ENCODE measurements at places on chromosomes 7 and 10.

GRCh38 chr7:107007007-107007891 is 37.3 kb upstream of the PRKAR2B start:
- no peak for DNase-seq

DNA sequence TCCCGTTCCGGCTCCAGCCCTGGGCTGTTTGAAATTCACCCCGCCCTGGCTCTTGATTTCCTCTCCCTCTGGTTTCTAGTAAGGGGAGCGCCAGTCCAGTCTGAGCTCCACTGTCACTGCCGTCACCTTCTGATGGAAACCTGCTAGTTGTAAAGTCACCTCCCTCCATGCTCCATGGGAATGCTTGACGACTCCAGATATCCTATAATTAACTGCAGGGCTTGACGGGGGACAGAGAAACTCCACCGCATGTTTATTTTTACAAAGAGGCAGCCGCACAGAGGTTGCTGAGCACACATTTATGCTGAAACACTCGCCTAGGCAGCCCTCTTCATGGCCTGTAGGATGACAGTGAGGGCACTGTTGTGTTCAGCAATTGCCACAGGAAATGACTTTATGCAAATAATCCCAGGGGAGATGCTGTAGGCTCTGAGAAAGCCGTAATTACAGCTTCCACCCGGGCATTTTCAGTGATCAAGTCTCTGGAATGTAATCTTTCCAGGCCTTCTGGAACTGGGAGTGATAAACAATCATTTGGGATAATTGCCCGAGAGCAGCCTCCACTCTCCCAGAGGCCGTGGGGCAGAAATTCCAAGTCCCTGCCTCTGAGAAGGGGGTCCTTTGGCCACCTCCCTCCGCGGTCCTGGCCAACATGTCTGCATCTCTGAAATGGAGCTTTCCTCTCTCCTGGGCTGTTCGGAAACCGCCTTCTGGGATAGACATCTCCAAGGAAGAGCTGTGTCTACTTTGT is 300.5 kb downstream of the KLF6 start:
- no peak for DNase-seq

GRCh38 chr10:6198171-6198570 is 4.6 kb upstream of the PFKFB3 start:
- DNase-seq = no peak

DNA sequence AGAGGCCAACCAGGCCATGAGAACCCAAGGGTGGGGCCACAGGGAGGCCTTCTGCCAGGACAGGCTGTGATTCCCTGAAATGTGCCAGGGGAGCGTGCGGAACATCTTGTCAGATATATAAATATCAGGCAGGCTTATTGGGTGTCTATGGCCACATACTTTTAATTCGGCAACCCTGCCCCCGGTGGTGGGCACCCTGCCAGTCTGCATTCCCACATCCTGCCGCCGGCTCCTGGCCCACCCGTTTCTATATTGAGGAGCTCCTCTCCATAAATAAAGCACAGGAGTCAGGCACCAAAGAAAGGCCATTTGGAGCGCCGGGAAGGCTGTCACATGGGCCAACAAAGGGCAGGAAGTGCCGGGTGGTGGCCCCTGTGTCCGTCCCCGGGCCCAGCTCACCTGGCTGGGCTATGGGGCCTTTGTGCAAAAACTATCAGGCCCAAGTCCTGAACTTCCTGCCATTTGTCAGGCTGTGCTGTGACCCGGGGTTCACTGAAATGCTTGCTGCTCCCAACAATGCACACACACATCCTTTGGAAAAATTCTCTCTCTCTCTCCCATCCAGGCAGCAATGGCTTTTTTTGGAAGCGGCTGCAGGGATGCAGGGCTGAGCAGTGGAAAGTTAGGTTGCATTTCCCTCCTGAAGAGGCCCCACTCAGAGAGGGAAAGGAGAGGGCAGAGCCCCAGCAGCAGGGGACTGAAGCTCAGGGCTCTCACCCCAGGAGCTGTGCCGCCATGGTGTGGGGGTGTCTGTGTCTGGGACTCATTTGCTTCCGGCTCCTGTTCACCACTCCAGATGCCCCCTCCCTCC is 25.0 kb upstream of the PODXL start:
- DNase-seq = peak; percentile 75

GRCh38 chr7:144622745-144623144 is 213.1 kb downstream of the TPK1 start:
- no peak for DNase-seq

DNA sequence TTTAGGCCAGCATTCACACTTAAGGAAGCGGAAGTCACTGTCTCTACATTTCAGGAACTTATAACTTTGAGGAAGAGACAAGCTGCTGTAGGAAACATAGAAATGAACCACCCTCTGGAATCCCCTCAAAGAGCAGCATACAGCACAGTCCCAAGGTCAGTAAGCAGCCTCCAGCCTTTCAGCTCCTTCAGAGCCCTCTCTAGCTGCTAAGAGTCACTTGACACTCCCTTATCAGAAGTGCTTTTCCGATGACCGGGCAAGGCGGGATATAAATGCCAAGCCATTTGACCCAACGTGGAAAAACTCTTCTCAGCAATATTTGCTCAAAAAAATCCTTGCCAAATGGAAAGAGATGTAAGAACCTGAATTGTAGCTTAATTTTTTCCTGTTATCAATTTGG is 1284.3 kb downstream of the XPNPEP1 start:
- DNase-seq = no peak

DNA sequence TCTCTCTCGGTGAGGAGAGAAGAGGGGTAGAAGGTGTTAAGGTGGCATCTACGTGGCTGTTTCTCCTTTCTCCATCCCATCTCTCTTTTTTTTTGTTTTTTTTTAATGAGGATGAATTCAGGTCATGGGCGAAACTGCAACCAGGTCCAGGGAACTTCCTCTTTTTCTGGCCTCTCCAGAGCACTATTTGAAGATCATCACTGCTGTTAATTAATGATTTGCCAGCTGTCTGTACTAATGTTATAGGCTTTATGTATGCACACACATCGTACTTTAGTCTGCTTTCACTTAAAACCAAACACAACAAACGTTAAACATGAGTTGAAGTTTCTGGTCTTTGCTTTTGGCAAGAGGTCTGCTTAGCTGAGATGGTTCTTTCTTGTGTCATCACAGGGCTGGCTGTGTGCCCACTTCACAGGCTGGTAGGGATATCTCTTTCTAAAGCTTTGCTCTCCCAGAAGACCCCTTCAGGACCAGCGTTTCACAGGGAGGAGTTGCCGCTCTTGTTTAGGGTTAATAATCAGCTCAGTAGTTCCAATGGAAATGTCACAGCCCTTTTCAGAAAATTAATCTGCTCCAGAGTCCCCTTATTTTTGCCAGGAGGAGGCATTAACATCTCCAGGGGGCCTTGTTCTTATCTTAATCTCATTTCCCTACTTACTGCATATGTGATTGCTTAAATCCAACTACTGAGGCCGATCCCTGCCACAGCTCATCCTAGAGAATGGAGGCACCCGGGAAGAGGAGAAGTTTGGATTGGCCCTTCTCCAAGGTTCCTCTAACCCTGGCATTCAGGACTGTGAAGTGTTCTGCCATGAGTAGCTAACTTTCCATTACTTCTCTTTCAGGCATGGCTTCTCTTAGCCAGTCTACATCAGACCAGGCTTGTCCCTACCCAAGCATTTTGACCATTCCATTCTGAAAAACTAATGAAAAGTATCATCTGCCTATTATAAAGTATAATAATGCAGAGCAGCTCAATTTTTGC is 273.9 kb upstream of the NFE2L3 start:
- no peak for DNase-seq

GRCh38 chr7:50754241-50754640 is 28.5 kb downstream of the GRB10 start:
- no peak for DNase-seq

- no peak for DNase-seq
Measured at GRCh38 chr10:68618234-68618633, 58.1 kb downstream of the TET1 start.

DNA sequence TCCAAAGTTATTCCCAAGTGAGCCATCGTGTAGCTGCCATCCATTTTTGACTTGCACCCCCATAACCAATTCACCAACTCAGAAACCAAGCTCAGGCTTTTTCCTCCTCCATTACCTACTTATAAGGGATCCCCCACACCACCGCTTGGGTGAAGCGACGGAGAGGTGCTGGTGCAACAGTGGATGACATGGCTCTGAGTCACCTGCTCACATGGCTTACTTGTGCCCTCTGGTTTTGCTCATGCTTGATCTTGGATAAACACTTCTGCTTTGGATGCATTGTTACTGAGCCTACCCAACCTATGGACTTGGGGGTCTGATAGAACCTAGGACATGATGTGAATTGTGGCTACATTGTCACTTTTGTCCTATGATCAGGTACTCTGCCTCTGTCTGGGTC is 12.0 kb upstream of the AKR1B1 start:
- no peak for DNase-seq

GRCh38 chr7:106901828-106902441 is 36.9 kb downstream of the PIK3CG start:
- DNase-seq = no peak

DNA sequence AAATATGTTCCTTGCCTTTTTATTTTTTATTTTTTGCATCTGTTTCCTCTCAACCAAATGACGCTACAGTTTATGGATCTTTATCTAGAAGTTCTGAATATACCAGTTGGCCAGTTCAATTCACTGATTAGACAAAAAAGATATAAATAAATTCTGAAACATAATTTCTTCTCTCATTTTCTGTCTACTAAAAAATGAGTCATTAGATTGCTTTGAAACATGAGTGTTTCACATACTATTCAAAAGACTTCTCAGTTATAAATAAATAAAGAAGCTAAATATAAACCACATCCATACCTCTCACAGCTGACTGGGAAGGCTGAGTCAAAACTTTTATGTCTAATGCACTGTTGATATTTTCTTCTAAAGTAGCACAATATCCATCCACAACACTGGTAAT is 97.6 kb upstream of the GPR22 start:
- no peak for DNase-seq

- no peak for DNase-seq
Measured at GRCh38 chr7:124489925-124490324, 275.7 kb downstream of the GPR37 start.

- DNase-seq = no peak
Measured at GRCh38 chr10:133030126-133030525, 57.6 kb upstream of the ADGRA1 start.

DNA sequence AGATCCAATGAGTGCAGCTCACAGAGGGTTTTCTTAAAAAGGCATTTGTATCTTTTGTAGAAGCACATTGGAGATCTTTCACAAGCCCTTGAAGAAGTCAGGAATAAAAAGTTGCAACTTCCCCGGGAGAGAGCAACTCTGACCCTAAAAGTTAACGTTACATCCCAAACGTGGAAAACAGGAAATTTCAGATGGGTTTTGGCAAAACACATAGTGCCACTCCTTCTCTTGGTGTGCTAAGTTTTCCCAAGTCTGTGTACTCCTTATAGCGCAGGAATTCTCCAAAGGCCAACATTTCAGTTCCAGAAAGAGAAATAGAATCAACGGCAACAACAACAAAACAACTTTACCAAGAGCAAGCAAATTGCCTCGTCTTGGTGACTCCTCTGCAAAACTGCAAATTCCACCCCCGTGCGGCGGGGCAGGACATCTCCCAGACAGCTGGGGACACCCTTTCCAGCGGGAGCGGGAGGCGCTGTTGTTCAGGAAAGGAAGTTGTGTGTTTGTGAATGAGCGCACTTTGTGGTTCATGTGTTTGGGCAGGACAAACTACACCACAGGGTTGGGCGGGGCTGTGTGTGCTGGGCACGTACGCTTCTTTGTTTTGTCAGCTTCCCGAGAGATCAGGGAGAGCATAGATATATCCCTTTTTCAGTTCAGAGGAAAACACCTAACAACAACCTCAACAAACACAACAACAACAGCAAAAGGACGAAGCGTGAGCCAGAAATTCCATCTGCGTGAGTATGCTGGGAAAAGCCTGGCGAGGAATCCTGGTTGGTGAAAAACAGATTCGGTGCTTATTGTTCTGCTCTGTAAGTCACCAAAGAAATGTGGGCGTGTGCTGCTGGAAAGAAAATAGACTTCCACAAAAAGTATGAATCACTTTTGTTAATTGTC is 294.7 kb upstream of the PITRM1 start:
- DNase-seq = peak; percentile 82

GRCh38 chr7:52794621-52795020 is 240.8 kb upstream of the POM121L12 start:
- no peak for DNase-seq

DNA sequence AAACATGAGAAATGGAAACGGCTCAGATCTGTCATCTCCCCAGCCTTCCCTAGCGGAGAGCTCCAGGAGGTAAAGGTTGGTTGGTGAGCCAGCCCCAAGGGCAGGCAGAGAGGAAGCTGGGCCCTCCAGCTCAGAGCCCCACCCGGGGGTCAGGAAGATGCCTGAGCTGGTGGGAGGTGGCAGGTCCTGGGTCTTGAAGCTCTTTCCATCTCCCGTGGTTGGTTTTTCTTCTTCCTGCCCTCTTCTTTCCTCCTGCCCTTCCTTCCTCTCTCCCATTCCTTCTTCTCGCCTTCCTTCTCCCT is 384.2 kb upstream of the FOXK1 start:
- DNase-seq = no peak

DNA sequence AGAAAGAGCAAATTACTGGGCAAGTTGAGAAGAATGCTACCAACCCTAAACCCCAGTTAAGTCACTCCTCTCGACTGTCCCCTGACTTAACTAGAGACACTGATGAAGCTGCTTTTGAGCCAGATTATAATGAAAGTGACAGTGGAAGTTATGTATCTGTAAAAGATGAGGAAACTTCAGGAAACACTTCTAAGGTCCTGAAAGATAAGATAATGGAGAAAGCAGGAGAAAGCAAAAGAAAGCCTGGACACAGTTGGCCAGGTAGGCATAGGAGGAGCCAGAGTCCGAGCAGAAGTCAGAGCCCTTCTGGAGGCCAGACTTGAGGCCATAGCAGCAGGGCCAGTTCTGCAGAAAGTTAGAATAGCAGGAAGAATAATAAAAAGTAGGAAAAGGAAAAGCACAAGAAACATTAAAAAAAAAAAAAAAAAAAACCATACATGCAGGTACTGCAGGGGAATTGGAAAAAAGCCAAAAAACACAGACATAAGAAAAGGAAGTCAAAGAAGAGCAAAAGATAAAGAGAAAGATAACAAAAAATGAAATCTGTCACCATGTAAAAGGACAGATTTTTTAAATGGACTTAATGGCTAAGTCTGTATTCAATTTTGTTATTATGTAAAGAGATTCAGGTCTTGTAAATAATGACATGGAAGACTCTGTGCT is 101.0 kb upstream of the KCNMA1 start:
- DNase-seq = no peak

- no peak for DNase-seq
Measured at GRCh38 chr7:156975620-156976019, 26.1 kb downstream of the NOM1 start.

DNA sequence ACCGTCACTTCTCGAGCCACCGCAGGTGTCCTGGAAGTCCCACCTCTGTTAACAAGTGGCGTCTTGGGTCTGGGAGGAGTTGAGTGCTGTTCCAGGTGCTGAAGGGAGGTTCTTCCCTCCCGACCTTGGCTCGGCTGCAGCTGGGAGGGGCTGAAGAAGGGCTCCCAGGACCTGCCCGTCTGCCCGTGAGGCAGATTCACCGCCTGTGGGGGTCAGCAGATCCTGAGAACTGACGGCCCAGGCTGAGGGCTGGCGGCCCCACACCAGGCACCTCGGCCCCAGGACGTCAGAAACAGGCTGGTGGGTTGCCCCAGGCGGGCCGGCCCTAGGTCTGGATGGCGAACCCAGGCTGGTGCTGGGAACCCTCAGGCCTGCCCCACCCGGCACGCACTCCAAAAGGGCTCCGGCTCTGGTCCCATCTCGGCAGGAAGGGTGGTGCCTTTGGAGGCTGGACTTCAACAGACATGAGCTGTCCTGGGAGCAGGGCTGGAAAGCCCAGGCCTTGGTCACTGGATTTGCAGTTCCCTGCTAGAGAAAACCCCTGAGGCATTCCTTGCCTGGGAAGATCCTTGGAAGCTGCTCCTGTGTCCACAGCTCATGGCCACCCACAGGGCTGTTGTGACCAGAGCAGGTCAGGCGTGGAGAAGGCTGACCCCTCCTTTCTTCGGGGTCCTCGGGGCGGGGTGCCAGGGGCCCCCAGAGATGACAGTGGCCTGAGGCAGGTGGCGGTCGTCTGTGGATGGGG is 42.6 kb upstream of the CFAP46 start:
- no peak for DNase-seq
